ENCODE measurements at places on chromosomes 6 and 20.

DNA sequence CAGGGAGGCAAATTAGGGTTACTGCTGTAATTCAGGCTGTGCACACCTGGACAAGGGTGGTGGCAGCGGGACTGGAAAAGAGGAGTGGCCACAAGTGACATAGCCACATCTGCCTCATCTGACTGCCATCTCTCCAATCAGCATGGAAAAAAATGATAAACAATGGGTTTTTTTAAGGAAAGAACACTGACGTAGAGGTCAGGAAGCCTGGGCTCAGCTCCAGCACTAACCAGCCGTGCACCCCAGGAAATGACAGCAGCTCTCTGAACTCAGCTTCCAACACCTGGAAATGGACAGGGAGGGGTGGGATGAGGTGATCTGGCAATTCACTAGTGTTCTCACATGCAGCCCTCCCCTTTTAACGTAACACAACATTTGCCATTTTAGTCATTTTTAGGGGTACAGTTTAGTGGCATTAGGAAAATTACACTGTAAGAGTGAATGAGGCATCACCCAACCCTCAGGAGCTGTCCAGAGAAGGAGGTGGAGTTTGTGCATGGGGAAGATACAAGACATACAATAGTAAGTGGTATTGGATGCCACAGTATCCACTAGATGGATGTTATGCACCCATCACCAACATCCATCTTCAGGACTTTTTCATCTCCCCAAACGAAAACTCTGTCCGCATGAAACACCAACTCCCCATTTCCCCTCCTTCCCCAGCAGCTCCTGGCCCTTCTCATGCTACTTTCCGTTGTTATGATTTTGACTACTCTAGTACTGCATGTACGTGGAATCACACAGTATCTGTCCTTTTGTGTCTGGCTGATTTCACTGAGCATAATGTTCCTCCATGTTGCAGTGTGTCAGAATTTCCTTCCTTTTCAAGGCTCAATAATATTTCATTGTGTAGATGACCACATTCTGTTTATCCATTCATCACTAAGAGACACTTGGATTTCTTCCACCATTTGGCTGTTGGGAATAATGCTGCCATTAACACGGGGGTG, 215.5 kb upstream of the ECI2 start:
- no peak for DNase-seq

GRCh38 chr20:51183451-51183850, 160.5 kb upstream of the KCNG1 start:
- DNase-seq = no peak

DNA sequence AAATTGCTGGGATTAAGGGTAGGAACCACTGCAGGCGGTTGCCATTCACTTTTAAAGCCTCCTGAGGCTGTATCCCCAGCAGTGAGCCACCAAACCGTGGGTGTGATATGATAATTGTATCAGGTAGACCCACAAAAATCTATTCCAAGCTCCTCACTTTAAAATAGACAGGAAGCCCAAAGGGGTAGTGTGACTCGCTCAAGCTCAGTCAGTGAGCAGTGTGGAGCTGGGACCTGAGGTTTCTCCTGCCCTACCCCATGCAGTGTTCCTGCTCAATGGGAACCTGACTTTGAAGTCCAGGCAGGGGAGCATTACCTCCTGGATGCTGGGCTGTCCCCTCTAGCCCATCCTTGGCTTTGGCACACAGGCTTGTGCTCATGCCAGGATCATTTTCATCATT, 14.9 kb upstream of the MAPRE1 start:
- DNase-seq = no peak

DNA sequence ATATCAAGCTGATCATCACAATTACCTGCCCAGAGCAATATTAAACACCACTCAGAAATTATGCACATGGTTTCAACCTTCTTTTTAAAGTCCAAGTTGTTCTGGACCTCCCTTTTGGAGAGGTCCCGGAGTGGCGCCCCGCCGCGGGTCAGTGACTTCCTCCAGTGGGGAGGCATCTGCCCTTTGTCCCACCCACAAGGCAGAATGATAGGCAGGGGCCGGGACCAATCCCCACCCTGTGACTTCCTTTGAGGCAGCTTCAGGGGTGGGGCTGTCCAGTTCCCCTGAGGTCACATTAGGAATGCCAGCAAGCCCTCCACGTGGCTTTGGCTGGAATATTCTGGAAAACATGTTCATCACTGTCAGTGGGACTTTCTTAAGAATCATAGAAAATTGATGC, 207.0 kb downstream of the ANKRD60 start:
- no peak for DNase-seq

DNA sequence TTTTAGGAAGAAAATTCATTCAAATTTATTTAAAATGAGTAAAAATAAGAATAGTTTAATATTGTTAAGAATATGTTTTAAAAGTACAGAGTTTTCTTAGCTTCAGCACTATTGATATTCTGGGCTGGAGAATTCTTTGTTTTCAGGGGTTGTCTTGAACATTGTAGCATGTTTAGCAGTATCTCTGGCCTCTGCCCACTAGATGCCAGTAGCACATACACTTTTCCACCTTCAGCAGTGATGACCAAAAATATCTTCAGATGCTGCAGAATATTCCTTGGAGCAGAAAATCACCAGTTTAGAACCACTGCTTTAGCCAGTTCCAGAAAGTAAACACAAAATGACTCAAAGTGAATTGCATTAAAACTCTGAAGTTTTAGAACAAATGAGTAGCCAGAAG, 19.4 kb upstream of the SDHAF4 start:
- no peak for DNase-seq

DNA sequence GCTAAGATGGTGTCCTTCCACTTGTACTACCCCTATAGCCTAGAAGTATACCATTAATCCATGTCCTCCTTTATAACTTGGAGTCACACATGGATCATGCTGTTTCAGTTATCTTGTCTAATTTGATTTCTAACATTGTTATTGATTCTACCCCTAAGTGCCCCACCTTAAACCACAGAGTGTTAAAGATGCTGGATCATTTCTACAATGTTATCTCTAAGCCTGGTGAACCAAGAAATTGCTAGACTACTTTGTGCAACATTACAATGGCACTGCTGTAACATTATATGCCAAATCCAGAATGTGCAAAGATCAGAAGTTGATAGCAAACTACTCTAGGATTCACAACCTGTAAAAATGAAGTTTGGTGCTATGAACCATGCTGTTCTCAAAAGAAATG, 1.7 kb downstream of the CGA start:
- no peak for DNase-seq

DNA sequence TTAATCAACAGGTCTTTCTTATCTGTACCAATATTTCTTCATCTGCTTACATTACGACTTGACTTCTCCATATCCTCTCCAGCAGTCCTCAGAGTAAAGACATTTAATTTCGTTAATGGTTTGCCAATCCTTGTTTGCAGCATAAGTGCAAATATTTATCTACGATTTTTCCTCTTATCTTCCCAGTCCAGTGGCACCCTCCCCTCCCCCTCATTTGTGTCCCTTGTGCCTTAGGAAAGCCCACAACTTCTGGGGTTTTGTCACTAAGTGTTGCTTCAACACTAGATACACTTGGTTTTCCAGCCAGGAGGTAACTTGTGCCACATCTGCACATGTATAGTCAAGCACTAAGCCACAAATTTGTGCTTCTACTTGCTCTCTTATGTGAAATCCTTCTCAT, 327.2 kb downstream of the CBLN4 start:
- no peak for DNase-seq

- DNase-seq = no peak
Observed at GRCh38 chr6:43708860-43709653, 21.5 kb upstream of the MRPS18A start.

GRCh38 chr6:53975941-53976615, 135.2 kb upstream of the MLIP start:
- no peak for DNase-seq

GRCh38 chr20:1323830-1324597, 4.9 kb downstream of the SDCBP2 start:
- DNase-seq = no peak

DNA sequence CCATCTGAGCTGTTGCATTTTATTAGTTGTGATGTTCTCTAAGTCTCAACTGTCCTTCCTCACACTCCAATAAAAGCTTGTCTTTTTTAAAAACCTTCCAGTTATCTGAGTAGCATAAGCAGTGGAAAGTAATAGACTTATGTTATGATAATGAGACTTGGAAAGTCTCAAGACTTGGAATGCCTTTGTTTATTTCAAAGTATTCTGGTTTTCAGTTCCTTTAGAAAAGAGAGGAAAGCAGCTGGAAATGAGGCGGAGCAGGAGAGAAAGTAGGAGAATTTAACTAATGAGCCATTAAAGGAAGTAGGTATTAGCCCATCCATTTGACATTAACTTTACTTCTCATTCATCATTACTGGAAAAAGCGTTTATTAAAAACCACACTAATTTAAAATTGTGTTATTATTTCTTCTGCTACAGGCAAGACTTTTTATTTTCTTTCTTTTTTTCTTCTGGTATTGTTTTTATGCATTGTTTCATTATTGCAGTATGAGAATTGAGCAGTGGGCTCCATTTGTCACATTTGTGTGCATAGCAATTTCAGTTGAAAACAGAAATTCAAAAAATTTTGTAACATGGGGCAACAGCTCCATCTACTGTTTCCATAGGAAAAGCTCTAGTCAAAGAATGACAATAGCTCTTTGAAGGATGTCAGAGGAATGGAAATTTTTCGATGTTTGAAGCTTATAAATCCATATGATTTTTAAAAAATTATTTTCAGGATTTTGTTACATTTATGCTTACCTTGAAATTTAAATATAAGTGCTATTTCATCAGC, 194.8 kb downstream of the COL9A1 start:
- DNase-seq = no peak

- DNase-seq = no peak
Observed at GRCh38 chr20:25259358-25259757, 11.5 kb downstream of the PYGB start.

DNA sequence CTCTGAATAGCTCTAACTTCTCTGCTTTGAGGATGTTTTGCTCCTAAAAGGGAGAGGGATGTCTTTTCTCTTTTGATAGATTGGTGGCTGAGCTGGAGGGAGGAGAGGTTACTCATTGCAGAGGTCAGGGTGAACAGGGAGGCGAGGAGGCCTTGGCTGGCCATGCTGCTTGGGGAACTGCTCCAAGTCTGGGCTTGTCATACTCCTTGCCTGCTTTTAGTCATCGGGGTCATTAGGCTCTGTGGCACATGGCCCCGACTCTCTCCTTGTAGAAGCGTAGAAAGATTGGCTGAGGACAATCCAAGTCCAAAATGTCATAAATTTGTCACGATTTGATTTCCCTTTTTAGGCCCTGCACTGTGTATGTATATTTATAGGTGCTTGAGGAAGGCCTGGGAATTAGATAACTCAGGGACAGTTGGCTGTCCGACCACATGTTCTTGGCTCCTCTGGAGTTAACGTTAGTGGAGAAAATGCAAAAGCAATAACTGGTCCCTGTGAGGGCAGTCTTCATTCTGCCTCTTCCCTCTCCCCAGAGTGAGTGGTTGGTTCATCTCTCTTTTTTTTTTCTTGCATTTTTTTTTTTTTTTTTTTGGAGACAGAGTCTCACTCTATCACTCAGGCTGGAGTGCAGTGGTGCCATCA, 160.1 kb downstream of the SCP2D1 start:
- no peak for DNase-seq

- DNase-seq = no peak
Observed at GRCh38 chr20:41408156-41408794, 41.7 kb upstream of the EMILIN3 start.

DNA sequence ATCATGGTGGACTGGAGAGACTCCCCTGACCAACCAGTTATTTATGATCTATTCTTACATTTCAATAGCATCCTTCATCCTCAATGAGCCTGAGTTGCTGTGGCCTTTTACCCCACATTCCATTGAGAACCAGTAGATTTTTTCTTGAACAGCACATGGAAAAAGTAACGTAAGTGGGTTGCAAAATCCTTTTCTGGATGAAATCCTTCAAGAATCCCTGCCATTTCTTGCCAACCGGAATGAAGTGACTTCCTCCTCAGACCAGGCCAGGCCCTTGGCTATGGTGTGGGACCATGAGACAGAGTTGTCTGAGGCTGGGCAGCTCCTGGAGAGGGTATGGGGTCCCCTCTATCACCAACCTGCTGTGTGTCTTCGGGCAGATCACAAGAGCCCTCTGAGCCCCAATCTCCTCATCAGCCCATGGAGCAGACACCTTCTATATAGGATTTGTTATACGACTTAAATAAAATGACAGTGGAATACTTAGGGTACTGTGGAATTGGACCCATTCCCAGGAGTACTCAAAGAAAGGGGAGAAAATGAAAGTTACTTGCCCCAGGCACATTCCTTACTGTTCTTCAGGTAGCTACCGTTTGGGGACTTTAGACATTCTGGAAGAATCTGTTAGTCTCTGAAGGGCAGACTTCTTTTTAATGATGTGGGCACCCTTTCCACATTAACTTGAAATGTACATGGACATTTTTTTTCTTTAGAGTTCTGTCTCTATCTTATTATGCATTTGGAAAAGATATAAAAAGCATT, 10.9 kb downstream of the EYA2 start:
- DNase-seq = no peak

GRCh38 chr6:122719176-122719575, 60.3 kb upstream of the FABP7 start:
- DNase-seq = no peak

DNA sequence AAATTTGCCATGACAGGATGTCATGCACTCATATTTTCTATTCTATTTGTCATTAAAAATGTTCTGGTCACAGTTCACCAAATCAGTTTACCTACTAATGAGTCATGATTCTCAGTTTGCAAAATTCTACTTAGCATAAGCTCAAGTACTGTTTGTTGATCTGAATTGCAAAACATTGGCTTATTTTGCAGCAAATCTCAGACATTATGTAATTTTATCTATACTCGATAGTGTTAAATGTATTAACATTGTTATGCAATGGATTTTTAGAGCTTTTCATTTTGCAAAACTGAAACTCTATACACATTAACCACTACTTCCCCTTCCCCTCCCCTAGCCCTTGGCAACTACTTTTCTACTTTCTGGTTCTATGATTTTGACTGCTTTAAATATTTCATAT, 213.8 kb upstream of the ZFP64 start:
- DNase-seq = no peak

GRCh38 chr20:53723621-53724020, 130.0 kb upstream of the ZNF217 start:
- no peak for DNase-seq

DNA sequence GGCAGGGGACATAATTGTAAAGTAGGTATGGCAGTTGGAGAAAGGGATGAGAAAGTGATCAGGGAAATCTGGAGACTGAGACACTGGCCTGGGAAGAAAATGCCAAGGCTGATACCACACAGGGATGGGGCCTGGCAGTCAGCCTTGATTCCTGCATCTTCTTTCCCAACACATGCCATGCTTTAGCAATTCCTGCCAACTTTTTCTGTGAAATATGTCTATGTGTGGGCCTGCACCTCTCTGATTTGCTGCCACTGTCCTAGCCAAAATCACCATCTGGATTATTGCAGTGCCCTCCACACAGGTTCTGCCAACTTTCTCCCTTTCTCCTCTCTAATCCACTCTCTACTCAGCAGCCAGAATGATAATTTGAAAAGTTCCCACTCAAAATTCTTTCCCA, 759.8 kb upstream of the CITED2 start:
- DNase-seq = no peak

GRCh38 chr6:3640868-3641267, 110.6 kb downstream of the PXDC1 start:
- DNase-seq = no peak
